ENCODE measurements at places on chromosomes 6 and 20.
A peak's percentile ranks its signal among the peaks of the same experiment; 100 is the strongest.

DNA sequence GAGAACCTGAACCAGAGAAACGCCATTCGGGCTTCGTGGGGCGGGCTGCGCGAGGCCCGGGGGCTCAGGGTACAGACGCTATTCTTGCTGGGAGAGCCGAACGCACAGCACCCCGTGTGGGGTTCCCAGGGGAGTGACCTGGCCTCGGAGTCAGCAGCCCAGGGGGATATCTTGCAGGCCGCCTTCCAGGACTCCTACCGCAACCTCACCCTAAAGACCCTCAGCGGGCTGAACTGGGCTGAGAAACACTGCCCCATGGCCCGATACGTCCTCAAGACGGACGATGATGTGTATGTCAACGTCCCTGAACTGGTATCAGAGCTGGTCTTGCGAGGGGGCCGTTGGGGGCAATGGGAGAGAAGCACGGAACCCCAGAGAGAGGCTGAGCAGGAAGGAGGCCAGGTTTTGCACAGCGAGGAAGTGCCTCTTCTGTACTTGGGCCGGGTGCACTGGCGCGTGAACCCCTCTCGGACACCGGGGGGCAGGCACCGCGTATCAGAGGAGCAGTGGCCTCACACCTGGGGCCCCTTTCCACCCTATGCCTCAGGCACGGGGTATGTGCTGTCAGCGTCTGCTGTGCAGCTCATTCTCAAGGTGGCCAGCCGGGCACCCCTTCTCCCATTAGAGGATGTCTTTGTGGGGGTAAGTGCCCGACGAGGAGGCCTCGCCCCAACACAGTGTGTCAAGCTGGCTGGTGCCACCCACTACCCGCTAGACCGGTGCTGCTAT lies 904 bp downstream of the B3GALT4 start:
- no peak for DNase-seq

- DNase-seq, result no peak
Observed at GRCh38 chr20:63036291-63036690, 29.5 kb upstream of the BHLHE23 start.

DNA sequence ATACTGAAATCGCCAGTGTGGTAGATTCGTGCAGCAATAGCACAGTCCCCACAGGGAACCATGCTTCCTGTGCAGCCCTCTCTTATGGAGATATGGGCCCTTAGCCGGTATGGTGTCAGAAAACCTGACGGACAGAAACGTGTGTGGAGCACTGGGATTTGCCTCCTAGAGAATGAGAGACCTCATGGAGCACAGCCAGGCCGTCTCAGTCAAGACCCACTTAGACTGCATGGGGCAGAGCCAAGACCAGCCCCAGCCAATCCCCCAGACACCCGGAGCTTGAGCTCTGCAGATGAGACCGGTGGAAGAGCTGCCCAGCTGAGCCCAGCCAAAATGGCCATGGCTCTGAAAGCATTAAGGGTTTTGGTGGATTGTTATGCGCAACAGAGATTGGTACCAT lies 163.7 kb downstream of the DLL1 start:
- no peak for DNase-seq

GRCh38 chr6:169216830-169217229 lies 36.8 kb downstream of the THBS2 start:
- DNase-seq, result peak; percentile 57

GRCh38 chr6:102114402-102114801 lies 720.9 kb downstream of the GRIK2 start:
- DNase-seq, result no peak

- peak; percentile 87 for DNase-seq
Observed at GRCh38 chr20:34874094-34874654, 1.5 kb upstream of the GGT7 start.

GRCh38 chr6:77883851-77884250 lies 231.0 kb downstream of the MEI4 start:
- DNase-seq, result no peak

- DNase-seq, result peak; percentile 100
Observed at GRCh38 chr6:56938649-56939191, 16.2 kb upstream of the BEND6 start.

DNA sequence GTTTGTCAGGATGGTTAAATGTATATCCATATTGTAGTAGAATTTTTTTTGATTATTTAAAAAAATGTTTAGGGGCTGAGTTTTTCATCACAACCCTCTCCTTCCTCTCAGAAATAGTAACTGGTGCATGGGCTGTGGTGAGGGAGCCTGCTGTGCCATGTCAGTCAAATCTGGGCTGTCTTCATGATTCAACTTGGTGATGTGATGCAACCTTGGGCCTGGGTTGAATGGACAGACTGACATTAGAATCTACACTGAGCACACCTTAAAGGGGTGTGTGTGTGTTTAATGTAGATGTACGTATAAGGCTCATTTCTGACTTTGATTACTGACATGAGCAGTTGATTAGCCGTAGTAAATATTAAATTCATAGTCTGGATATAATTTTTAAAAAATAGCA lies 3.7 kb downstream of the TJAP1 start:
- DNase-seq, result no peak

- DNase-seq, result peak; percentile 61
Observed at GRCh38 chr6:22613695-22614094, 44.3 kb downstream of the HDGFL1 start.

- no peak for DNase-seq
Observed at GRCh38 chr20:3815703-3816315, 4.5 kb upstream of the AP5S1 start.

- DNase-seq, result no peak
Observed at GRCh38 chr20:54820392-54820791, 345.0 kb downstream of the DOK5 start.

GRCh38 chr20:41475503-41475902 lies 108.9 kb upstream of the EMILIN3 start:
- peak; percentile 40 for DNase-seq

DNA sequence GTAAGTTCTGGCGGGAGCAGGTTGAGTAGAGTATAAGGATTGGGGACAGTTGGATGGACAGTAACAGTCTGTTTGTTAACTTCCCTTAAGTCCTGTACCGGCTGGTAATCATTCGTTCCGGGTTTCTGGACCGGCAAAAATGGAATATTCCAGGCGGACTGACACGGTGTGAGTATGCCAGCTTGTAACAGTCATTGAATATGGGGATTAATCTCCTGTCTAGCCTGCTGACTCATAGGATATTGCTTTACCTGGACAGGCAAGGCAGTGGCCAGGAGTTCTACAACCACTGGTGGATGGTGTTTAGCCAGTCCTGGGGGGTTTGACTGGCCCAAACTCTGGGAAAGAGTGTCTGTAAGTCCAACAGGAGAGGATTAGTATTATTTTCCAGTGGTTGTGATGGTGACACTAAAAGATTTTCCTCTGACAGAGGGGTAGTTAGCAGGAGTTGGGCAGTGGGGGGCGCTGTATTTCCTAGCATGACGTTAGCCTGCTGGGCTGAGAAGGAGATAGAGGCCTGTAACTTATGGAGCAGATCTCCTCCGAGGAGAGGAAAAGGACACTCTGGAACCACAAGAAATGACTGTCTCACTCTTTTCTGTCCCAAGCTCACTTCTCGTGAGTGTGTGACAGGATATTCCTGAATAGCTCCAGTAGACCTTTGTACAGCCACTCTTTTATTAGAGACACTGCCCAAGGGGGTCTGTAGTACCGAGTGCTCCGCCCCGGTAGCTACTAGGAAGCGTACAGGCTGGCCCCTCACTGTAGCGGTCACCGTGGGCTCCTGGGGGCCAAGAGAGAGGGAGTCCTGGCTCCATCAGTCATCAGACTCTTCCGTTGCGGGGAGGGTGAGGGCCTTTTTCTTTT lies 152.2 kb downstream of the TRIM27 start:
- DNase-seq, result no peak

DNA sequence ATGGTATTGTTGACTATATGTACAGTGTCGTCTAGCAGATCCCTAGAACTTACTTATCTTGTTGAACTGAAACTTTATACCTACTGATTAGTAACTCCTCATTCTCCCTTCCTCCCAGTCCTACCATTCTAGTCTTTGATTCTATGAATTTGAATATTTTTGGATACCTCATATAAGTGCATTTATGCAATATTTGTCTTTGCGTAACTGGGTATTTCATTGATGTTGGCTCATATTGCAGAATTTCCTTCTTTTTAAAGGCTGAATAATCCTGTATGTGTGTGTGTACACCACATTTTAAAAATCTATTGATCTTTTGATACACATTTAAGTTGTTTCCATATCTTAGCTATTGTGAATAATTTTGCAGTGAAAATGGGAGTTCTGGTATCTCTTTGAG lies 119.9 kb downstream of the SOX4 start:
- DNase-seq, result no peak
